ENCODE measurements at places on chromosomes 5 and 9.

DNA sequence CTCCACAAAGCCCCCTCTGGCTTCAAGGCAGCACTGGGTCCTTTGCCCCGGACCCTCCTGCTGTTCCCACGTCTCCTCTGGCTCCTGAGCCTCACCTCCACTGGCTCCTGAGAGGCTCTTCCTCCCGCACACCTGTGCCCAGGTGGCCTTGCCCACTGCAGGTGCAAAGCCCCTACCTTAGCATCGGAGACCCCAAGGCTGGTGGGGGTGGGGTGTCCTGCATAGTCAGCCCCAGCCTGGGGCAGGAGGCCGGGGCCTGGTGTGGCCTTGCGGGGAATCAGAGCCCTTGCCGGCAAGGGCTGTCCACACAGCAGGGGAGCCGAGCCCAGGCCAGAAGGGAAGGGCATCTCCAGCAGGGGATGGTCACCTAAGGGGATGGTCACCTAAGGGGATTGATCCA is 41.3 kb upstream of the CEP72 start:
- no peak for DNase-seq

GRCh38 chr5:130720355-130720754 is 444.7 kb downstream of the HINT1 start:
- DNase-seq: no peak

DNA sequence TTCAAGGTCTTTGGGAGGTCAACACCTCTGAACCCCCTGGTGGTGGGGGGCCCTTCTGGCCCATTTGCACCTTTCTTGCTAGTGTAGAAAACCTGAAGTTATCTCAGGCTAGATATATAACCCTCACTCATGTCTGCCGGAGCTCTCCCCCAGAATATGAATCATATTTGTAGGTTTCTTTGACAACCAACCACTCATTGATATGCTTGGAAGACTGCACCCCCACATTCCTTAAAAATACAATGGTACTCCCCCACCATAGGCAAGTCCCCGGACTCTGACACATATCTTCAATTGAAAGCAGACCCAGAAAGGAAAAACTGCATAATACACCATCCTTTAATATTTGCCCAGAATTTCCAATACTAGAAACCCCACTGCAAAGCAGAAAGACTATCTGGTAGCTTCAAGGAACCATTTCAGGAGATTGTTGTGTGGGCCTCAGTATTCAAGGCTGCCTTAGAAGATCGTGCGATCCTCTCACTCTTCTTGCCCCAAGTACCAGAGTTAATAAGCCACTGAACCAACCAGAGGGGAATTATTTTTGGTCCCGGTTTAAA is 978 bp upstream of the UBE2B start:
- peak; percentile 18 for DNase-seq

DNA sequence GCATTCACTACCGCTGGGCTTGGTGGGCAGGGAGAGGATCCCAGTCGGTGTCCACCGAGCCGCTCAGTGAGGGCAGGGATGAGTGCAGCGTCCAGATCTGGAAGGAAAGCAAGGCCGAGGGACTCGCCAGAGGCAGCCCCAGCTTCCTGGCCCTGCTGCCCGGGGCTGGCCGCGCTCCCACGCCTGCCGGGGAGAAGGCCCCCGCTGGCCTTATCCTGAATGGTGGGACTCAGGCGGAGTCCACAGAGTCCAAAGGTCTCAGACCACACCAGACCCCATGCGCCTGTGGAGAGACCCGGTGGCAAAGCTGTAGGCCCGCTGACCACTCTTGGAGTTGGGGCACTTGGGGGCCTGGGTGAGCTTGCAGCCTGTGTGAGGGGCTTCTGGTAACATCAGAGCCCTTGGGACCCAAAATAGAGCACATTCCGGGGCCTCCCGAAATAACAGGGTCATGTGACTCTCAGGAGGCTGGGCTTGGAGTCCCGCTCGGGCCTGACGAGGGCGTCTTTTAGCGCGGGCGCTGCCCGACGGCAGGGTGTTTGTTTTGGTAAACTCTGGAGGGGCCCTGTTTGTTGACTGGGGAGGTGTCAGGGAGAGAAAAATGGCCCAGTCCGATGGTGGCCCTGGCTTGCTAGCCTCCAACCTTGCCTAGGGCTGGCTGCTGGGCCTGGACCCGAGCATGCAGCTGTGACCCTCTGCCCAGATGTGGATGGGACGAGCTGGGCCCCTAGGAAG is 2.8 kb downstream of the RXRA start:
- no peak for DNase-seq

- DNase-seq: no peak
Observed at GRCh38 chr5:164054461-164054860, 549.0 kb downstream of the MAT2B start.

DNA sequence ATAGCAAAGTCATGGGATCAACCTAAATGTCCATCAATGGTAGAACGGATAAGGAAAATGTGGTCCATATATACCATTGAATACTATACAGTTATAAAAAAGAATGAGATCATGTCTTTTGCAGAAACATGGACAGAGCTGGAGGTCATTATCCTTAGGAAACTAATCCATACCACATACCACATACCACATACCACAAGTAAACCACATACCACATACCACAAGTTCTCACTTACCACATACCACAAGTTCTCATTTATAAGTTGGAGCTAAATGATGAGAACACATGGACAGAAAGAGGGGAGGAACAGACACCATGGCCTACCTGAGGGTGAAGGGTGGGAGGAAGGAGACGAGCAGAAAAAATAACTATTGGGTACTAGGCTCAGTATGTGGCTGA is 154.6 kb upstream of the GHR start:
- DNase-seq: no peak

- no peak for DNase-seq
Observed at GRCh38 chr9:116628716-116629115, 58.4 kb upstream of the TRIM32 start.

DNA sequence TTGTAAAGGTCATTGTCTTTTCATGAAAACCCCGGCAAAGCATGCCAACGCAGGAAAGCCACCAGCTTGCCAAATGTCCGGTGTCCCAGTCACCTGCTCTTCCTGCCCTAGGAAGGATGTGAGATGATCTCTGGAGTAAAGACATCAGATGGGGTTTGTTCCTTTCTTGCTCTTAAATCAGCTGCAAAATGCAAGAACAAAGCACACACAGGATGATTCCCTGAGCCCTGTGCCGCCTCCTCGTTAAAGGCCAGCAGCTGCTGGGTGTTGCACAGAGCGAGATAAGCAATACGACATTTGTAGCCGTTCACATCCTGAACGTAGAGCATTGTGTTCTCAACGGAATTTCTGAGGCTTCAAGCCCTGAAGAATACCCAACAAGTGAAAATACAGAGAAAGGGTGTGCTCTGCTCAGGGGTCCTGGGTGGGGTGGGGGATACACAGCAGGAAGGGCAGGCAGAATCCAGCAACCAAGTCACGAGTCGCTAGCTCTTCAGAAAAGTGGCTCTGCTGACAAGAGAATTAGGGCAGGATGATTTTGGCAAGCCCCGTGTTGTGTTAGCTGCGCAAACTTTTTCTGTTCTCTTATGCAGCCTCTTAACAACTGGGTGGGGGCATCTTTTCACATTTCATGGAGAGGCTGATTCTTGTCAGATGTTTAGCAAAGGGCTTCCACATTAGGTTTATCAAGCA is 229.2 kb upstream of the MAP3K1 start:
- DNase-seq: no peak

DNA sequence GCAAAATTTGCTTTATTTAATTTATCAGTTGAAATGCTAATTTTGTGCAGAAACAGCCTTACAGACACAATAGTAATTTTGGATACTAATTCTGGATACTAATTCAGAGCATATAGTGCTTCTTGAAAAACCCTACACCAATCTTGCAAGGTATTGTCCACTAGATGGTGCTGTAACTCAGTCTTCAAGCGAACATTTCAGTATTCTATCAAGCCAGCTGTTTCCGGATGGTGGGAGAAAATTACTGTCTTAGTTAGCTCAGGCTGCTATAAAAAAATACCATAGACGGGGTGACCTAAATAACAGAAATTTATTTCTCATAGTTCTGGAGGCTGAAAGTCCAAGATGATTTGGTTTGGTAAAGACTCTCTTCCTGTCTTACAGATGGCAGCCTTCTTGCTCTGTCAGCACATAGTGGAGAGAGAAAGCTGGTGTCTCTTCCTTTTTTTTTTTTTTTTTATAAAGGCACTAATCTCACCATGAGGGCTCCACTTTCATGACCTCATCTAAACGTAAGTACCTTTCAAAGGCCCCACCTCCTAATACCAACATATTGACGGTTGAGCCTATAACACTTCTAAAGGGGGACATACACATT is 1306.5 kb upstream of the CDH9 start:
- no peak for DNase-seq

GRCh38 chr5:1800472-1801221 is 560 bp upstream of the NDUFS6 start:
- DNase-seq: no peak

DNA sequence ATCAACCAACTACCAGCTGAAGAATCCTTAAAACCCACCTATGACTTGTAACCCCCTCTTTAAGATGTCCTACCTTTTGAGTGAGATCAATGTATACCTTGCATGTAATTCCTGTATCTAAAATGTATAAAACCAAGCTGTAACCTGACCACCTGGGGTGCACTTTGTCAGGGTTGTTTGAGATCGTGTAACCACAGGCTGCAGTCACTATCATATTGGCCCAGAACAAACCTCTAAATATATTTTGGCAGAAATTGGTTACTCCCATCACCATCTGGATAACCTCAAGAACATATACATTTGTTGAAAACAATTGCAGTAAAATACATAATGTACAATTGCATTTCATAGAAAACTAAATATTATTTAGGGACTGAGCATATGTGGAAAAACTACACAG is 8.4 kb downstream of the CARNMT1 start:
- no peak for DNase-seq

- no peak for DNase-seq
Observed at GRCh38 chr5:52767217-52767743, 20.4 kb upstream of the ITGA1 start.

DNA sequence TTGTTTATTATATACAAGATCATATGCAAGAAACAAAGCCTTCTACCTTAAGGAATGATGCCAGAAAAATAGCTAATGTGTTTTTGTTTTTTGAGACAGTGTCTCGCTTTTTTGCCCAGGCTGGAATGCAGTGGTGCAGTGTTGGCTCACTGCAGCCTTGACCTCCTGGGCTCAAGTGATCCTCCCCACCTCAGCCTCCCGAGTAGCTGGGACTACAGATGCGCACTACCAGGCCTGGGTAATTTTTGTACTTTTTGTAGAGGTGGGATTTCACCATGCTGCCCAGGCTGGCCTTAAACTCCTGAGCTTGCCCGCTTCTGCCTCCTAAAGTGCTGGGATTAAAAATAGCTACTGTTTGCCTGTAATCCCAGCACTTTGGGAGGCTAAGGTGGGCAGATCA is 15.1 kb downstream of the ERCC6L2 start:
- no peak for DNase-seq

DNA sequence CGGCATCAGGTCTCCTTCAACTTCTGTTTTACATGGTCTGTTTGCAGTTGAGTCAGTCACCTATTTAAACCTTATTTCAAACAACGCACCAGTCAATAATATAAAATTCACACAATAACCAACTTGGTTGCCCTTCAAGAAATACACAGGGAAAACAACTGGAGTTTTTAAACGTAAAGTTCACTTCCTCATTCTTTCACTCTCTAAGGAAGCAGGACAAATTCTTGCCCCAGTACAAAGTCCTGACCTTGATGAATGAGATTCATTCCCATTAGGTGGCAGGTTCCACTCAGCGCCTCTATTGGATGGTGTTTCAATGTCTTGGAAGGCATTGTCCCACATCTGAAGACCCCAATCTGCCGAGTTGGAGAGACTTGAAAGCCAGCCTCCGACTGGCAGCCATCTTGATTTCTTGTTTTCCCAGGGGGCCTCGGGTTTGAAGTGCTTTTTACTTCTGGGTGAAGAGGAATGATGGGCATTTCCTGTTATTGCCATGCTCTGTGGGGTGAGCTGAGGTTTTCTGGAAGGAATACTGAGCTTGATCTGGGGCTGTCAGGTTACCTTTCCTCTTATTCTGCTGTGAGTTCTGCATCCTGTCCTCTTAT is 105.0 kb downstream of the ACER2 start:
- no peak for DNase-seq

GRCh38 chr9:37976714-37977477 is 73.0 kb upstream of the SLC25A51 start:
- DNase-seq: no peak

- no peak for DNase-seq
Observed at GRCh38 chr5:97009212-97009898, 73.5 kb downstream of the LNPEP start.

DNA sequence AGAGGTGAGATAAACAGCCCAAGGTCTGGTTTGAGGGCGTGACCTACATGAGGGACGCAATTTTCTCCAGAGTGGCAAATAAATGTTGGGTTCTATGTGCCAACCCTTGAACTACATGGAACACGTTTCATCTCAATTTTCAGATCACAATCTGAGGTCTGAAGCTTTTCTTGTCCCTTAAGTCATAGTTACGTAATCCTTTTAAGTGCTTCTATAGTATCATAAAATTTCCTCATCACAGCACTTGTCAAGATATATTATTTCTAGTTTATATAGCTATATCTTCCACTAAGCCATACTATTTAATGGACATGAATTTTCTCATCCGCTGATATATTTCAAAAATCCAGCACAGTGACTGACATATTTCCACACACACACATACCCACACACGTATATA is 53.1 kb upstream of the GRIN3A start:
- no peak for DNase-seq

DNA sequence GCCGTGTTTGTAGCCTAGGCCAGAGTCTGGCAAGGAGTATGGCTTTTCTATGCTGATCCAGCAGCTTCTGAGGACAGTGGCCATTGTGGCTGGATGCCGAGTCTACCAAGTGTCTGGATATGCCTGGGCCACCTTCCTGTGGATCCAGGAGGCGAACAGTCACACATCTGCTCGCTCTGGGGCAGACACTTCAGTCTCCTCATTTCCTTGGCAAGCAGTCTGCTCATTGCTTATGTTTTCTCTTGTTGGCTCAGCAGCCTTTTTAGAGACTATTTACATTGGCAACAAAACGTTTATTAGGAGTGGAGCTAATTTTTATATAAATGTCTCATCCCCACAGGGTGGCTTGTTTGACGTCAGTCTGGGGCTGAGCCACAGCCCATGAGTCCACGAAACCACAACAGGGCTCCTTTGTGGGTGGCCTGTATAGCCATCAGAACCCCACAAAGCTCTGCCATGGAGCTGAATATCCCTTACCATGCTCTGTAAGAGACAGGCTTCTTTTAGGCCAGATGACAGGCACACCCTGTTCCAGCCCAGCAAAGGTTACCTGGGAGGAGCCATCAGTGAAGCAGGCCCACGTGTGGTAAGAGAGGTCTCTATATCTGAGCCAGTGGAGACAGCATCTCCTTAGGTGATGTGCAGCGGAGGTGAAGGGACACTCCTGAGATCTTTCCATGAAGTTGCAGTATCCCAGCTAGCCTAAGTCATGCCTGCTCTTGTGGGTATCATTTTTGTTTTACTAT is 221.7 kb downstream of the DIRAS2 start:
- DNase-seq: no peak

- DNase-seq: no peak
Observed at GRCh38 chr9:38244971-38245370, 147.5 kb upstream of the ALDH1B1 start.

Measured in activated naive CD4-positive, alpha-beta T cell treated with Interleukin-2 at 50 U/mL for 16 hours (primary cell).